ENCODE measurements at places on chromosomes 1 and 21. TPM values are rescaled to one million over a fixed set of nuclear protein-coding genes. Genes with fewer than 3 reads are reported as not detected.

Gene HPCAL4
- total RNA-seq, result 1.9 TPM

Gene ASCL5
- total RNA-seq, result not detected

Gene TIE1
- total RNA-seq, result 0.33 TPM

Gene RHOU
- 0.88 TPM for total RNA-seq

Gene POU2F1
- 12.3 TPM for total RNA-seq
